ENCODE measurements at places on chromosomes 6 and 20.

- no peak for DNase-seq
Measured at GRCh38 chr6:37850728-37851285, 31.3 kb downstream of the ZFAND3 start.

GRCh38 chr6:8644306-8644705 lies 209.0 kb upstream of the SLC35B3 start:
- no peak for DNase-seq

DNA sequence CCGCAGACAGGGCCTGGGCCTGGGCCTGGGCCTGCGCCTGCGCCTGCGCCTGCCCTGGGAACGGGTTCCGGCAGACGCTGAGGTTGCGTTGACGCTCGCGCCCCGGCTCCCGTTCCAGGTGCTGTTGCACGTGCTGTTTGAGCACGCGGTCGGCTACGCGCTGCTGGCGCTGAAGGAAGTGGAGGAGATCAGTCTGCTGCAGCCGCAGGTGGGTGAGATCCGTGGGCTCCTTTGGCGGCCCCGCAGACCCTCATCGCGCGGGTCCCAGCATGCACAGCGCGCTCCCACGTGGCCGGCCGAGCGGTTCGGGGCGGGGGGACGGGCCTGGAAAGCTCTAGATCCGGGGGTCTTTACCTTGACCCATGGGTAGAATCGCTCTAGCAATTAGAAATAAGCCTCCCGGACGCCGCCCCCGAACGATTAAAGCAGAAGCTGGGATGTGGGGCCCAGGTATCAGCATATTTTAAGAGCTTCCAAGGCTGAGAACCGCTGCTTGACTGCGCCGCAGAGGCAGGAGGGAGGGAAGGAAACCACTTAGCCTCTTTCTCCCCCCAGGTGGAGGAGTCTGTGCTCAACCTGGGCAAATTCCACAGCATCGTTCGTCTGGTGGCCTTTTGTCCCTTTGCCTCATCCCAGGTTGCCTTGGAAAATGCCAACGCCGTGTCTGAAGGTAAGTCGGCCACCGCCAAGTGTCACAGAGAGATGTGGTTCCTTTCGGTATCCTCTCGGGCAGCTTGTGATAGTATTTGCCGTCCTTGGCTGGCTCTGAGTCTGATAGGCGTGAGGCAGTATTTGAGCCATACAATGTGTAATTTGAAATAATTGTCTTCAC lies 508 bp downstream of the NOP56 start:
- DNase-seq: peak; percentile 58

- no peak for DNase-seq
Measured at GRCh38 chr20:23654717-23655116, 17.0 kb upstream of the CST3 start.

DNA sequence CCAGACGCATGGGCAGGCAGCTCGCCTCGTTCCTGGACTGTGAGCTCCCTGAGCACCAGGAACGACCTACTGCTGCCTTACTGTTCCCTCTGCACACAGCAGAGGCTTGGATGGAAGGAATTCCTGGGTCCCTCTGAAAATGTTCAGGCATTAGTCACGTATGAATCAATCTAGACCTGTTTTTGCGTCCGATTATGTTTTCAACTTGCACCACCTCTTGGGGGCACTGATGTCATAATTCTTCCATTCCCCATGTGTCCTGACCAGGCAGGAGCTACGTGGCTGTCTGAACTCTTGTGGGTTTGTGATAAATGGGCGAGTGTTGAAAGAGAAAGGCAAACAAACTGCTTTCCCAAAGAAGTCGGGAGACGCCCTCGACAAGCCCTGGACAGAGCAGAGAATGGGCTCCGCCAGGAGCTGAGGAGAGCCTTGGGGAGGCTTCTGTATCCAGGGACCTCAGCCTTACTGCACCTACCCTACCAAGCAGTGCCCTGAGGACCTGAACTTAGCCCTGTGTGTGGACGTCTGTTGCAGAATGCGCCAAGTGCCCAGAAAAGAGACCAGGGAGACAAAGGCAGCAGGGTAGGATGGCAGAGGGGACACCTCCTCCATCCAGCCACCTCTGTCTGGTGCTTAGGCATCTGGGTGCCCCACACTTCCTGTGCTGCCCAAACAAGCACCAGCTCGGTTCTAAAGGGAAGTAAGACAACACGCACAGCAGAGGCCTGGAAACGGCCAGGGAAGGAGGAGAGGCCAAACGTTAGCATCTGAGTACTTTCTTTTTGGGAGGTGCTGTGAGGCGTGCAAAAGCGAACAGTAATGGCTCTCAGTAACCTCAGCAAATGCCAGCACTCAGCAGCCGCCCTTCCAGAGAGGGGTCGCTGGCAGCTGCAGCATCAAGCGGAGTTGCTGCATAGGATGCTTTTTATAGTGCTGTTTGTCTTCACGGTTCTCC lies 124.2 kb downstream of the LY86 start:
- peak; percentile 31 for DNase-seq

DNA sequence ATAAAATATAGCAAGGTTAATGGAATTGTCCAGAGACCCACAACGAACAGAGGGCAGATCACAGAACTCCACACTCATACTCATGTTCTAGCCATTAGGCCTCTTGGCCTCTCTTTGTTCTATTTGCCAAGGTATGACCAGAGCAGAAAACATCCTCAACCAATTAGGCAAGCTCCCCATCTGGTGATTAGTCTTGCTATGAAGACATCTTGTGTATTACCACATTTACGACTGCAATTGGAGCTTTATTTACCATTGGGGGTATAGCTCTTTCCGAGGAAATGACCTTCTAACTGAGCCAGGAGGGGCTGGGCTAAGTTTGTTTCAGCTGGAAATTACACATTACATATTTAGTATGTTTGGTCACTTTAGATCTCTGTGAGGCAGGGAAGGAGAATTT lies 593.9 kb downstream of the CD109 start:
- DNase-seq: no peak

Measured in thyroid gland (tissue), 4 donors.